T-cell (primary cell): ENCODE measurements at places on chromosomes 13 and 19.

DNA sequence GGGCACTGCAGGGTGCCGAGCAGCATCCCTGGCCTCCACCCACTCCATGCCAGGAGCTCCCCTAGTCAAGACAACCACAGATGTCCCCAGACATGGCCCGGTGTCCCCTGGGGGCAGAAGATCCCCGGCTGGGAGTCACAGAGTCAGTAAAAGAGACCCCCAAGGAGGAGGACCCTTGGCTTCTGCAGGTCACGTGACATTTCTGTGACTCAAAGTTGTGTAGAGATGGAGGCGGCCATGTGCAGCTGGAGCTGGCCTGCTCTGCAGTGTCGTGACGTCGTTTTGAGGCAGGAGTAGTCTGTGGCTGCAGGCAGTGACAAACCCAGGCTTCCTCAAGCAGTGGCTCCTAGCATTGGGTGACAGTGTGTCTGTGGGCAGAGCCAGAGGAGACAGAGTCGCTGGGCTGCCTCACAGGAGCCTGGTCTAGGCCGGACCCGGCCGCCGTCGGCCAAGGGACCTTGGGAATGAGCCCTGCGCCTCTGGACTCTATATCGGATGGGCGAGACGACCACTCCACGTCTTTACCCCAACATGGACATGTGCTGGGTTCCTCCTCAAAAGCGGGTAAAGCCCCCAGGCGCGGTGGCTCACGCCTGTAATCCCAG, 7.7 kb upstream of the DIRAS1 start:
- DNase-seq = no peak

- DNase-seq = no peak
These were observed 4.2 kb downstream of the RCBTB1 start for GRCh38 chr13:49580980-49581680.

DNA sequence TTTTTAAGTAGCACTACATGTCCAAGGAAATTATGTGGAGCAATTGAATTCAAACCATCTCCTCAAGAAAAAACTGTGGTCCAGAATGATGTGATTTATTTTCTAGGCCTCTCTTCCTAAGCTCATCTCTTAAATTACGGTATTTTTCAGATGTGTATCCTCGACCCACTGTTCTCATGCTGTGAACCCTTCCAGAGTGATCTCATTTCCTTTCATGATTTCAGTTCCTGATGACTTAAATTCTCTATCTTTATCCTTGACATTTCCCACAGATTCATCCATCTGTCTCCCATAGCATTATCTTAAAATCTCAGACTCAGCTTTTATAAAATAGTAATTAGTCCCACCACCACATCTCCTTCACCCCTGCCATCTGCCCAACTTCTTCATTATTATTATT, 117.6 kb upstream of the SPRY2 start:
- no peak for DNase-seq

DNA sequence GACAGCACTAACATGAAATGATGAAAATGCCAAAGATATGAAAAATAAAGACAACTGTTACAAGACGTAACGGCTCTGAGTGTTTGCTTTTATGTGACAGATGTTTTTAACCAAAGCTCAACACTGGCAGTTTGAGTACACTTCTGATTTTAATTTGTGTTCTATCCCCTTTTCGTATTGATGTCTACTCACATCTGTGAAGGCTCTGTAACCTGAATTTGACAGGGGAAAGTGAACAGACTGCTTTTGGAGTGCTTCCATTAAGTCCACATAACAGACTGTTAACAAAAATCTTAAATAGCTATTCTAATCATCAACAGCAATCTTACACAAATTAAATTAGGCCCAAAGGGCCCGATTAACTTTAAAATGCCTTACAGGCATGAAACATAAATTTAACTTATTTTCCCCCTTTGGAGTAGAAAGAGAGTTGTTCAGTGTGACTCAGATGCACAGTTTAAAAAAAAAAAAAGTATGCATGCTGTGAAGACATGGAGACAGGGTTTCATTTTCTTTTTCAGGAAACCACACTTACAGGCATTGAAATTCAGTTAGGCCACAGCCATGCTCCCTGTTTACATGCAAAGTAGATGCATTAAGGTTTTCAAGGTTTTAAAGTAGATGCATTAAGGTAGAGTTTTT, 16.3 kb upstream of the RNASEH2B start:
- DNase-seq = peak; percentile 4

DNA sequence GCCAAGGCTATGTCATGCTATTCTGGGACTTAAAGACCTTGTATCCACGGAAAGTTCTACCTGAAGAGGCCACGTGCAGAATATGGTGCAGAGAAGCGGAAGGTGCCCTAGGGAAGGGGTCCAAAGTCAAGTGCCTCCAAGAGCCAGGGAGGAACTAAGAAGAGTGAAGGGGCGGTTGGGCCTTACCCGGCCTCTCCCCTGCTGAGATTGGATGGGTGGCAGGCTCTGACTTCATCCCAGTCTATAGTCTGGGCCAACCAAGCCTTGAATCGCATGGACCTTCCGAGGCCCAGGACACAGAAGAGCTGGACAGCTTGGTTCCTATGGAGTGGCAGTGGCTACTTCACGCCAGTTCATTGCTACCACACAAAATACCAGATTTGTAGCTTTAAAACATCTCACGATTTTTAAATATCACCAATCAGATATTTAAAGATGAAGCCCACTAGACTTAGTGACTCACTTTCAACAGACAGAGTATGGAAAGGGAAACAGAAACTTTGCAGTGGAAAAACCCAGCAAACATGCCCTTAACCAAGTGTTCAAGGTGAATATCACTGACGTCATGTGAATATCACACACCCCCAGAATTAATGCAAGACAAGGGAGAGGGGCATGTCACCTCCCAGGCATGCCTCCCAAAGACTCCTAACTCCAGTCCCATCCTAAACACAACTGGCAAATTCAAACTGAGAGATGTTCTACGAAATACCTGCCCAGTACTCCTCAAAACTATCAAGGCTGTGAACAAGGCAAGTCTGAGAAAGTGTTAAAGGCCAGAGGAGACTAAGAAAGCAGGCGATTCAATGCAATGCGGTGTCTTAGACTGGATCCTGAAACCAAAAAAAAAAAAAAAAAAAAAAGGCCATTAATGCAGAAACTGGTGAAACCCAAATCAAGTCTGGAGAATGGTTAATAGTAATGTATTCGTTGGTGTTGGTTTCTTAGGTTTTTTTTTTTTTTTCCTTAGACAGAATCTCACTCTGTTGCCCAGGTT, 10.2 kb downstream of the C19orf12 start:
- no peak for DNase-seq

DNA sequence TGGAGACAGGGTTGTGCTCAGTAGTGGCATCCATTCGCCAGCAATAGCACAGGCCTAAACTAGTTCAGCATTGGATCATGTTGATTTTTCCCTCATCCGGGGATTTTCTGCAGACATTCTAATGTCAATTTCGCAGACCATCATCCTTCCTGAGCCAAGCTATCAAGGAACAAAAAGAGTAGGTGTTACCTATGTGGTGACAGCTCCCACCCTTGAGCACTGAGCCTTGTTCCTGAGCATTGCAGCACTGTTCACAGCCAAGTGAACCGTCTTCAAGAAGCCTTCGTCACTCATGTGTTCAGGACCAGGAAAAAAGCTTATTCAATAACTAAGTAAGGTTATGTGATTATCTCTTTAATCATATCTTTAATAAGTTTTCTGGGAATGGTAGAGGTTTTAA, 576.2 kb downstream of the UQCRFS1 start:
- no peak for DNase-seq

DNA sequence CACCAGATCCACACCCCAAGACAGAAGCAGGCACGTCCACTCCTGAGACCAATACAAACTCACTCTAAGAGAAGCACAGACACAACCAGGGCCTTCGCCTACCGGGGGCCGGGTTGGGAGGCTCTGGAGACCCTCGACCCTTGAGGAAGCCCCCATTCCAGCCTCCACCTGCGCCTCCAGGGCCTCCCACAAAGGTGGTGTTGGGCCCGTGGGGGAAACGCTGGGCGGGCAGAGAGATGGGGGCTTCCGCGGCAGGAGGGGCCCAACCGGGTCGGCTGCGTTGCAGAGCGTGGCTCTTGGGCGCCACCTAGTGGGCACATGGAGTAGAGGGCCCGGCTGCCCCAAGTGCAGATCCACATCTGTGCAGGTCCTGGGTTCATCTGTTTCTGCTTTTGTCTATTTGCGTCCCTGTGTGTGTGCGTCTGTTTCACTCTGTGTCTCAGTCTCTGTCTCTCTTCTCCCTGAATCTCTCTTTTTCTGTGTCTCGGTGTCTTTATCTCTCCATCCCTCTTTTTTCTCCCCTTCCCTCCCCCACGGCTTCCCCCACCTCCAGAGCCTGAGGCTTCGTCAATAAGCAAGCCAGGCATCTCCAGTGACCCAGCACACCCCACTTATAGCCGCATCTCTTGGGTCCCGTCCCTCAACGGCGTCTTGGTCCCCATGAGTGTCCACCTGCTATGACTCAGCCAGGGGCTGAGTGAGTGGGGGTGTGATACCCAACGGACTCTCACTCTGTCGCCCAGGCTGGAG, 10.5 kb upstream of the TINCR start:
- peak; percentile 73 for DNase-seq

- DNase-seq = no peak
These were observed 526 bp downstream of the NFIX start for GRCh38 chr19:12995596-12996405.

- no peak for DNase-seq
These were observed 435.9 kb upstream of the SGCG start for GRCh38 chr13:22744688-22745452.

DNA sequence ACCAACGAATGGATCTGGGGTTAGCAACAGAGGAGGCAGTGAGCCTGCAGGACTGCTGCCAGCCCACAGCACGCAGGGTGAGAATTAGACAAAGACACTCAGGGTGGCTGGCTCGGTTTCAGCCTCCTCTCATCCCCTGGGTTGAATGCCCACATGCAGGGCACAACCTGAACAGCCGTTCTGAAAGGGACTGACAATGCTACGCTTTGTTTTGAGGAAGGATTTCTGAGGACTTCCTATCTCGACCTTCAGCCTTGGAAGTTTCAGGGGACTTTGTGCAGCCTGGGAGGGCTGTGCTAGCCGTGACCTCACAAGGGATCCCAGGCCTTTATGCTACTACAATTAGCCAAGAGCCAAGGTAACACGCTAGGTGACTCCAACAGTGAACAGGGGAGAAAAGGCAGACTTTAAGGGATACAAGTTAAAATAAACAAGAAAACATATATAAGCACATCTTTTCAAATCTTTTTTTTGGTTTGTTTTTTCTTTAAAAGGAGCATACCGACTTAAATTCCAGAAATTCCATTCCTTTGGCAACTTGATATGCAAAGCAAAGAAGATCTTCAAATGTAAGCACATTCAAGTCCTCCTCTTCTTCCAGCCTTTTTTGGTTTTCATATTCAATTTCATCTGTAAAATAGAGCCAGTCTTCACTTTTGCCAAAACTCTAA, 34.5 kb upstream of the URAD start:
- DNase-seq = no peak
